ENCODE measurements at places on chromosomes 7 and 10. TPM values are rescaled to one million over a fixed set of nuclear protein-coding genes. Genes with fewer than 3 reads are reported as not detected.

The KIAA1549 gene
- total RNA-seq: 5.7 TPM

The SPDYE5 gene
- total RNA-seq: 0.09 TPM

The OR13A1 gene
- not detected for total RNA-seq

The TSPAN13 gene
- 118 TPM for total RNA-seq

- DNase-seq: no peak
Measured at GRCh38 chr7:54796150-54796549, 37.1 kb upstream of the SEC61G start.

DNA sequence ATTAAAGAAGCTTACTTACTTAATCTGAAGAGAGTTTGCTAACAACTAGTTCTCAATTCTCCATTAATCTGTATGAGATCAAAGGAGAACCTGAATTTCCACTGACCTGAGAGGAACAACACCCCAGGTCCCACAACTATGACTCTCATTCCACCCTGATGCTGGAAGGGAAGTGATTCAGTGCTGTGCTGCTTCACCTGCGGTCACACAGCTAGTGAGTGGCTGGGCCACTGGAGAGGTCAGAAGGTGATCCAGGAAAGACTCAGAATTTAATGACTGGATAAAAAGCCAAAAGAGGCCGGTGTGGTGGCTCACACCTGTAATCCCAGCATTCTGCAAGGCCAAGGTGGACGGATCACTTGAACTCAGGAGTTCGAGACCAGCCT is 23.6 kb downstream of the SORBS1 start:
- DNase-seq: no peak

DNA sequence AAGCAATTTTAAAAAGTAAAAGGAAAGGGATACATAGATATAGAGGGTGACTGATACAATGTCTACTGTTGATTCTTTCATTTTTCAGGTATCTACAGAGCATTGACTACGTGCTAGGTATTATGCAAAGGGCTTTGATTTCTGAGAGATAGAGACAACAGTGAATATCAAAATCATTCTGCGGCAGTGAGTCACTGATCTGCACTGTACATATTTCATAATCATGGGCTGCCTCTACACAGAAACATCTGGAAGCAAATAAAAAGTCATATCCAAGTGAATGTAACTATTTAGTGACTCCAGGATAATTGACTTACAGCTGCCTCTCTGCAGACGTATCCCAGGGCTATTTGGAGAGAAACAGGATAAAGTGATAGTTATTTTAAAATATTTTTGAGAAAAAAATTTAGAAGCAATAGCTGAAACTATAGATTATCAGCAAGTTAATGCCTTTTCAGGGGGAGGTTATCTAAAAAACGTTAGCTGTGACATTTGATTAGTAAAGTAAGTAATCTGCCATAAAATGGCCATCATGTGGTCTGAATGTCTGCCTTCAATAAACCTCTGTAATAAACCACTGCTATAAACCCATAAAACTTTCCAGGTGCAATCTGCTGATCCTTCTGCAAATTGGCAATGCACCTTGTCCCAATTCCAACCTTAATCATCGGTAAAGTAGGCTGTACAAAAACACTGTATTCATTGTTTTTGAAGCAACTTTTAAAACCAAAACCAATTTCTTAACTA is 43.7 kb downstream of the CPXM2 start:
- DNase-seq: no peak

DNA sequence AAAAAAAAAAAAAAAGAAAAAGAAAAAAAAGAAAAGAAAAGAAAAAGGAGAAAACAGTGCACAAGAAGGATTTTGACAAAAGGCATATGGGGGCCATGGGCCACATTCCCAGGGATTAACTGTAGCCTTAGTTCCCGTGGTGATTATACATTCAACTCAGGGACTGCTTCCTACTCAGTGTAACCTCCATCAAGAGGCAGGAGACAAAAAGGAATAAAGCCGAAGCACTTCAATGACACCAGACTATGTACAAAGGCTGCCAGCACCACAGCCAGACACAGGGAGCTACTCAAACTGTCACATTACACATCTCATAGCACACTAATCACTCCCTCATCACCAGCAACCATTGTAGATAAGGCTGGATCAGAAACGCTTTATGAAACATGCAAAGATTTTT is 5.1 kb upstream of the PMPCB start:
- DNase-seq: no peak

DNA sequence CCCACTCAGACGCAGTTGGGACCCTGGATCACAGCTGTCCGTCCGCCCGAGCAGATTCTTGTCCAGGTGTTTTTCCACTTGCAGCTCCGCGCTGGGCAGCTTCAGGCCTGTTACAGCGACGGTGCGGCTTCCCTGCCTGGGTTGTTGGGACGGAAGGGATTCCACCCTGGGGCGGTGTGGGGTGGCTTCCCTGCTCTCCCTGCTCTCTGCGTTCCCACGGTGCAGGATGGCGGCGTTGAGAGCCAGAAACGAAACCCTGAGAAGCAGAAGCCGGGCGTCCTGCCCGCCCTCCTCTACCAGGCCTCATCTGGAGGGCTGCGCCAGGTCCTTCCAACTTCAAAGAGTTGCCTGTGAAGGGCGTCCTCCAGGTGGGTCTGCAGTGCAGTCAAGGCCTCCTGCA is 194.4 kb downstream of the ADARB2 start:
- DNase-seq: no peak

DNA sequence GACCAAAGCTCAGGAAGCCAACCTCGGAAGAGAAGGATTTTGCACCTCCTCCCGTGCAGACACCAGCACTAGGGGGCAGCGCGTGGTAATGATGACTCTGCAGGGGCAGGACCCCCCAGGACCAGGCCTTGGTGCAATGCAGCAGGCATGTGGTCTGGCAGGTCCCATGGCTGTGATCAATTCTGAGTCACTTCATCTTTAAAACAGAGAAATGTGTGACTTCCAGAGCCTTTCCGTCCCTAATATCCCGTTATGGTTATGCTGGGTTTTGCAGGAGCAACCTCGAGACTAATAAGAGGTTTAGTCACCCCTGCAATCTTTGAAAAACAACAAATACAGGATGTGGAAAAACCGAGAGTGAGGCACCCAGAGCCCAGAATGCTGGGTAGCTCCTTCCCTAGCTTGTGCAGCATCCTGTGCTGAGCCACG is 30.2 kb upstream of the GJD4 start:
- DNase-seq: no peak

DNA sequence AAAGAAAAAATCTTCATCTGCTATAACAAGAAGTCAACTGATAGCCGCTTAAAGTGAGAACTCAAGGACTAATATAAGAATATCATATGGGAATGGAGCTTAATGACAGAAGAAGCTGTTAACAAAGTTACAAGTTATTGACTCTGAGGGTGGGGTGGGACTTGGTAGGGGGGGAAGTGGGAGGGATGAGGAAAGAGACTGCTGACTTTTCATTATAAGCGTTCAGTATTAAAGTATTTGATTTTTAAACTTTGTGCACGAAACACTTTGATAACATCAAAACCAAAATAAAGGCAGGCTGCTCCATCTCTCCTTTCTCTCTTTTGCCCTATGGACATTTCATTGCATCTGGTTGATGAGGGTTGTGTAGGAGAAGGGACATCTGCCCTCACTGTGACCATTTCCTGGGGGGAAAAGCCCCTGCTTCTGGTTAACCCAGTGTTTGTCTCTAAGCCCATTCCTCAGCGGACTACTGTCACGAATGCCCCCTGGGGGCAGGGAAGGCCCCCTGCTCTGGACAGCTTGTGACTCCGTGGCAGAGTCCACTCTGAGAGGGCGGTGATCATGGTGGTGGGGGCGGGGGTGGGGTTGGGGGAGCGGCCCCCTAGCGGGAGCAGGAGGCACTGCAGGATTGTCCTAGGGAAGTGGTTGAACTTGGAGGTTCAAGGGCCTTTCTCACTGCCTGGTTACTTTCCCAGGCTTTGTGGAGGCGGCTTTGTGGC is 17.4 kb downstream of the SLC13A4 start:
- DNase-seq: no peak

DNA sequence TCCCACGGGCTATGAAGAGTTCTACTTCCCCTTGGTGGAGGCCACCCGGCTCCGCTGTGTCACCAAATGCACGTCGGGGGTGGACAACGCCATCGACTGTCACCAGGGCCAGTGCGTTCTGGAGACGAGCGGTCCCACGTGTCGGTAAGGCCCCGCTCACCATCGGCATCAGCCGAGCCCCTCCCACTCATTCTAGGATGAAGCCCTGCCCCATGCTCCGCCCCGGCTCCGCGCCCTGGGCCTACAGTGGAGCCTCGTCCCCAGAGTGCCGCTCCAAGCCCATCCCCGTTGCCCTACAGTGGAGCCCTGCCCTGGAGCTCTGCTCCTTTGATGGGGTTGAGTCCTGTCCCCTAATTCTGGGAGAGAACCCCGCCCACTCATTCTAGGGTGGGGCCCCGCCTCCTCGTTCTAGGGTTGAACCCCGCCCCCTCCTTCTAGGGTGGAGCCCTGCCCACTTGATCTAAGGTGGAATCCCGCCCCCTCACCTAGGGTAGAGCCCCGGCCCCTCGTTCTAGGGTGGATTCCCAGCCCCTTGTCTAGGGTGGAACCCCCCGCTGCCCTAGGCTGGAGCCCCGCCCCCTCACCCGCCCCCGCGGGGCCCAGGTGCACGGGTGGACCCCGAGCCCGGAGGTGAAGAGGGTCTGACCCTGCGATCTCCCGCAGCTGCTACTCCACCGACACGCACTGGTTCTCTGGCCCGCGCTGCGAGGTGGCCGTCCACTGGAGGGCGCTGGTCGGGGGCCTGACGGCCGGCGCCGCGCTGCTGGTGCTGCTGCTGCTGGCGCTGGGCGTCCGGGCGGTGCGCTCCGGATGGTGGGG is 3.4 kb upstream of the MUC12 start:
- peak; percentile 81 for DNase-seq

DNA sequence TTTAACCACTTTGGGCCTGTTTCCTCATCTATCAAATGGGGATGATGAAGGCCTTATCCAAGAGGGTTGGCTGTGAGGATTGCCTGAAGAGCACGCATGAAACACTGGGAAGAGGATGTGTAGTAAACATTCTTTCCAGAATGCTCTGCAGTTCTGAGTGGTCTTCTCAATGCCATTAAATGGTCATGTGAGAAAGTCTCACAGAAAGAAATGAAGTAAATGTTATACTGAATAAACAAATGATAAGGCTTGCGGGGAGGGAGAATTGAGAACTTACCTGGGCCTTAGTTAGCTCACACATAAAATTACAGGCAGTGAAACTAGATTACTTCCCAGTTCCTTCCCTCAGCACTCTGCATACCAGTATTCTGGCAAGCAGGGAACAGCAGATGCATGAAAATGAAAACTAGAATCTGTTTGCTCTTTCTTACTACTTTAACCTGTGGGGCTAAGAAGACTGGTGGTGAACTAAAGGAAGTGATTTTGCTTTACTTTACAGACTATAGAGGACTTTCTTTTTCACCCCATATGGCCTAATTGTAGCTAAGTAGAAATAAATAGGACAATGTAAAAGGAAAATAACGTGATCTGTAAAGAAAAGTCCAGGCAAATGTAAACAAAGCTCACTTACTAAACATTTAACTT is 135.3 kb upstream of the CCDC6 start:
- no peak for DNase-seq

DNA sequence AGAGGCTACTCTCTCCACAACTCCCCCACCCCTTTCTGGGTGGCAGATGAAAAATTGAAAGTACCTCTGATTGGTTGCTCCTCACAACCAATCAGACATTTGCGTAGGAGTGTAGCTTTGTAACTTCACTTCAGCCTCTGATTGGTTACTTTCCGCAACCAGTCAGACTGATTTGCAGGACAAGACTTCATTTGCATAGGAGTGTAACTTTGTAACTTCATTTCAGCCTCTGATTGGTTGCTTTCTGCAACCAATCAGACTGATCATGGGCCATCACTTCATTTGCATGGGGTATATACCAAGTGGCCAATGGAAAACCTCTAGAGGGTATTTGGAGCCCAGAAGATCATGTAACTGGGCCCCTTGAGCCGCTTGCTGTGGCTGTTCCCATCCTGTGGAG is 25.6 kb downstream of the CDNF start:
- no peak for DNase-seq

- DNase-seq: no peak
Measured at GRCh38 chr10:30349967-30350735, 1.1 kb upstream of the MTPAP start.

All from mucosa of gallbladder (tissue), 1 donor.